ENCODE measurements at places on chromosomes 4 and X. TPM values are rescaled to one million over a fixed set of nuclear protein-coding genes. Genes with fewer than 3 reads are reported as not detected.

CSAG1 gene
- not detected for total RNA-seq

SPP1 gene
- 162 TPM for total RNA-seq

VEGFC gene
- 9.4 TPM for total RNA-seq

TXK gene
- total RNA-seq, result 0.15 TPM

BGN gene
- total RNA-seq, result not detected

CABS1 gene
- total RNA-seq, result not detected

All from A549 treated with Hydrocortisone at 1 μM for 4 hours (cell line).